ENCODE measurements at places on chromosomes 12 and 14. TPM values are rescaled to one million over a fixed set of nuclear protein-coding genes. Genes with fewer than 3 reads are reported as not detected.

DNA sequence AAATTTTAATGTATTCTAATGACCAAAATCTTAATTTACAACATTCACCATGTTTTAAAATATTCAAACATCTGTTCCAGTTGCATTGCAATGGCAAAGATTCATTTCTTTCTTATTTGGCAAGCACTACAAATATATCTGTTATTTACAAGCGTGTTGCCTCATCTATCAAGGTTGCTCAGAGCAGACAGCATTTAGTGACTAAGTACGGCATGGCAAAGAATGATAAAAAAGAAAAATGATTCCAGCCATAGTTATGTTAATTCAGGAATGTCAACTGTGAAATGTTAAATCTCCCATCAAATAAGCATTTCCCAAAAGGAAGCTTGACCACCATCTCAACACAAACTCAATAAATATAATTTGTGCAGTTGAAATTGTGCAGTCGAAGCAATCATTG lies 312.1 kb downstream of the SEC23A start:
- no peak for DNase-seq

- no peak for DNase-seq
Observed at GRCh38 chr14:53619691-53620231, 336.9 kb downstream of the BMP4 start.

Gene FOXA1
- total RNA-seq, result 0.97 TPM

DNA sequence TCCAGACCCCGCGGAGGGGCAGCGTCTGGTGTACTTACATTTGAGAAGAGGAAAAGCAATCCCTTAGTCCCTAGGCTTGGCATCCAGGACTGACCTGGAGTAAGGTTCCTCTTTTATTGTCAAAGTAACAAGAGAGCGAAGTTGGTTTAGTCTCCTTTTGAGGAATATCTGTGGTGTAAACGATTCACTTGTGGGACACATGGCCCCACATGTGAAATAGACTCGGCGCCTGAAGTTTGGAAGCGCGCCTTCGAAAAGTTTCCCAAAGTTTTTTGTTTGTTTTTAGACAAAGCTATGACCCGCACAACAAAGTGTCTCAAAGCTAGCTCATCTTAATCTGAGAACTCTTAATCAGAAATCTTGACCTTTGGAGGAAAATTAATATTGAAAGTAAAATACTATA lies 744 bp downstream of the STYX start:
- no peak for DNase-seq

- DNase-seq, result no peak
Observed at GRCh38 chr14:59857328-59857727, 13.2 kb downstream of the RTN1 start.

- DNase-seq, result no peak
Observed at GRCh38 chr12:78120866-78121560, 290.3 kb downstream of the NAV3 start.
